Fibroblast of pulmonary artery (primary cell): ENCODE measurements at places on chromosomes 2 and 18.
A peak's percentile ranks its signal among the peaks of the same experiment; 100 is the strongest.

DNA sequence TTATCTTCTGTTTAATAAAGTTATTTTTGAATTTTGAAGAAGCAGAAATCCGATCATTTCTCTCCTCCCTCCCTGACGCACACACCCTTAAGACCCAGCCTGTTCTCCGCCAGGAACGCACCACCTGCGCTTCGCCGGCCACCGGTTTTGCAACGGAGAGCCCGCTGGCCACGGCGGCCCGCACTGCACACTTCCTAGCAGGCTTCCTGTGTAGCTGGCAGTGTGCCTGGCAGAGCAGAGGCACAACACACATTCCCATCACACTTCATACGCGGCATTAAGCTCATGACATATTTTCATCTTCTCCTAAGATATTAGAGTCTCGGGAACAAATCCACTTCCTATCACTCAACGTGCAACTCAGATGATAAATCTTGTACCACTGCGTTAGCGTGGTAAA lies 148.0 kb downstream of the HDAC4 start:
- DNase-seq = peak; percentile 48

DNA sequence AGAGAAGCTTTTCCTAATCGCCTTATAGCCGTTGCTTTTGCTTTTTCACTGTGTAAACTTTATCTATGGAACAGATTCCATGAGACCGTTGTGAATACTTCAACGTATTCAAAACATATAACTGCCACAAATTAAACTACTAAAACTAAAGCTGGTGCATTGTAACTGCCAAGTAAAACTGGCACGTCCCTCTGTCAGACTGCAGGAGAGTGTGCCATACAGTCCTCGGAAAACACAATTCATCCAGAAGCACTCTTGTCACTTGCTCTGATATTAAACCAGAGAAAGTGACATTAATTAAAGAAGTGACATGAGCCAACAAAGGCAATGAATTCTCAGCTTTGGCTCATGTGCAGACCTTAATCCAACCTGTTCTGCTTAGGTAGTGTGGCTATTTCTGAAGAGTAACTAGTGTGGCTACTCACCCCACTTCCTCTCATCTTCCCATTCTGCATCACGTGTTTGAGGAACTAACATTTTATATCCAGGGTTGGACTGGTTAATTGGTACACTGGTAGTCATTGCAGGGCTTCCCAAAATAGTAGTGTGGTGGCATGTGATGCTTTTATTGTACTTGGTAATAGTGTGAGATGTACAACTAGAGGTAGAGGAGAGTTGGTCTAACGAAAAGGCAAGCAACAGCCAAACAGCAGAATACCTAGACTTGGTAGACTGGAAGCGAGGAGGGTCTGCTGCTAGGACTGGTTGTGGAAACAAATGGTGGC lies 9.7 kb downstream of the VRK2 start:
- no peak for DNase-seq

- DNase-seq = no peak
Observed at GRCh38 chr2:188345426-188345825, 53.8 kb downstream of the GULP1 start.

- peak; percentile 62 for DNase-seq
Observed at GRCh38 chr2:3522961-3523421, 3.7 kb upstream of the ADI1 start.

DNA sequence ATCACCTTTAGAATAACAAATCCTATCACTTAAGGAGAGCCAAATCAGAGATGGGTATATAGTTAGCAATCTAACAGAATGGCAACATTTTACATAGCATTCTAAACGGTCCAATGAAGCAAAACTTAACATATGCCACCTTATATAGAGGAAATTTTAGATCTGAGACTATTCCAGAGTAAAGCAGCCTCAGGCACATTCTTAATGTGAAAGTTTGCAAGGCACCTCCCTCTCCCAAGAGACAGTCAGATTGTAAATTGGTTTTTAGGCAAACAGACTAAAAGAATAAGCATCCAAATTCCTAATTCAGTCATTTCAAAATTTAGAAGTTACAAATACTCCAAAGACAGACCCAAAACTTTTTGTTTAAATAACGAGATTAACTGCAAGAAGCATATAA lies 292.9 kb downstream of the STK39 start:
- DNase-seq = no peak

DNA sequence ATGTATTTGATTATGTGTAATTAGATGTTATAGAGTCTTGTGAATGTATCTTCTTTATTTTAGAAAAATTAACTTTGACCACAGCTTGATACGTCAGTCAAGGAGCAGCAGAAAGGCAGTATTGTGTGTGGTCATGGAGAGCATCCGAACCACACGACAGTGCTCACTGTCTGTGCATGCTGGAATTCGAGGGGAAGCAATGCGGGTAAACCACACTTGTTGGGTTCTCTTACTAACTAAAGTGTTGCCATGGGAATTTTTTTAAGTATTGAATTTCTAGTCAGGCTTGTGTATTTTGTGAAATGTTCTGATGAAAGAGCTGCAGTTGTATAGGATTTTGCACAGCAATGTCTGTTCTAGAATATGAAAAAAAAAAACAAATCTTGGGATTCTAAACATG lies 4.8 kb downstream of the PJVK start:
- DNase-seq = no peak
